T-helper 2 cell (primary cell): ENCODE measurements at places on chromosomes 16 and 17.

DNA sequence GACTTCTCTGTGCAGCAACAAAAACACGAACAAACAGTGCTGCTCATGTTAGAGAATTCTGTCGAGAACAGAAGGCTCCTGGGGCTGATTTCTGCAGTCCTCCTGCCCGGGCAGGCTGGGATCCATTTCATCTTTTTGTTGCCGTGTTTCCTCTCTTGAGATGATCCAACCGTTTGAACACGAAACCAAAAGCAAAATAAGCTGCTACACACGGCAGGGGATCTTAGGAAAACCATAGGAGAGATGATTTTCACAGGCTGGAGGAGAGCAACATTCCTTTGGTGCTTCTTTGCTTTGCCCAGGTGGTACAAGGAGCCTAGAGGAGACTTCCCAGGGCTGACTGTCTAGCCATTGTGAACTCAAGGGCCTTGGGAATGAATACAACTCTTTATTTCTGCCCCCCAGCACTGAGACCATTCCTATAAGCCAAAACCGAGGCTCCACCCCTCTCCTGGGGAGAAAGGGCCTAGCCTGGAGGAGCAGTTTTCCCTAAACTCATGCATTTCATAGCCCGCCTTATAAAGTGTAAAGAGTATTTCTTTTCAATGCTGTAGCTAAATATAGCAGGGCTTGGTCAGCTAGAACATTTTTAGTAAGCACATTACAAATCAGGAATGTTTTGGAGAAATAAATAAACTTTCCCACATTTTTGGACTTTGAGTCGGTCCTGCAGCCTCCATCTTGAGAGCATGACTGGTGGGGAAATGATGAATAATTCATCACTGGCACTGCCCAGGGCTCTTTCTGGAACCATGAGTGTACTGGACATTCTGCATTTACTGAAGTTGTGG lies 7.7 kb downstream of the FOXL1 start:
- no peak for DNase-seq

DNA sequence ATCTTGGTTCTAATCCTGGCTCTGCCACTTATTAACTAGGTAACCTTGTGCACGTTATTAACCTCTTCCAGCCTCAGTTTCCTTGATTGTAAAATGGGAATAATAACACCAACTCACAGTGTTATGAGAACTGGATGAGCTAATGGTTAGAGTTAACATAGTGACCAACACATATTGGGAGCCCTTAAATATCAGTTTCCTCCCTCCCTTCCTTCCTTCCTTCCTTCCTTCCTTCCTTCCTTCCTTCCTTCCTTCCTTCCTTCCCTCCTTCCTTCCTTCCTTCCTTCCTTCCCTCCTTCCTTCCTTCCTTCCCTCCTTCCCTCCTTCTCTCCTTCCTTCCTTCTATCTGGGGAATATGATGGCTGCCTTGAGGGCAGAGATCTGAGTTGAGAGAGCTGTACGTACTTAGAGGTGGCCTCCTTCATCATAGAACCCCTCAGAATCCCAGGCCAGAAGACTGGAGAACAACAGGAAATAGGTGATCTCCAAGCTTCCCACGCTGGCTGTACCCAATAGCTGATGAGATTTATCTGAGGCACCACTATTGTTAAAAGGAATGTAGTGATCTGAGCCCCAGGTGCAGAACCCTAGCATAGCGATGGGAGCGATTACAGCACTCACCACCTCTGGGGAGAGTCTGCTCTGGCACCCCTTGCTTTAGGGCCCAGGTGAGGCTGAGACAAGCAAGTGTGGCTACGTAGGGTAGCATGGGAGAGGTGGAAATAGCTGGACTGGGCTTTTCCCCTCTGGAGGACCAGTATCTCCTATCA lies 26.2 kb downstream of the CCR7 start:
- DNase-seq, result no peak

GRCh38 chr17:4634976-4635375 lies 6.5 kb downstream of the ALOX15 start:
- DNase-seq, result no peak

DNA sequence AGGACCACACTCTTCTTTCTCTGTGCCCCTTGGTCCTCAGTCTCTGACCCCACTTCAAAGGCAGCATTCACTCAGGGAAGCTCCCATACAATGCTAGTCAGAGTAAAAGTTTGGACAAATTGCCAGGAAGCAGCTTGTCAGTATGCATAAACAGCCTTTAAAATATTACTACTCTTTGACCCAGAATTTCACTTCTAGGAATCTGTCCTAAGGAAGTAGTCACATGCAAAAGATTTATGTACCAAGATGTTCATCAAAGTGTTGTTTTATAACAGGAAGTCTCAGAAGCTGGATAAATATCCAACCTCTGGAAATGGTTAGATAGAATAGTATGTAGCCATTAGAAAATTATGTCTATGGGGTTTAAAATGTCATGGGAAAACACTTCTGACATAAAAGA lies 31.0 kb downstream of the MAPT start:
- no peak for DNase-seq

DNA sequence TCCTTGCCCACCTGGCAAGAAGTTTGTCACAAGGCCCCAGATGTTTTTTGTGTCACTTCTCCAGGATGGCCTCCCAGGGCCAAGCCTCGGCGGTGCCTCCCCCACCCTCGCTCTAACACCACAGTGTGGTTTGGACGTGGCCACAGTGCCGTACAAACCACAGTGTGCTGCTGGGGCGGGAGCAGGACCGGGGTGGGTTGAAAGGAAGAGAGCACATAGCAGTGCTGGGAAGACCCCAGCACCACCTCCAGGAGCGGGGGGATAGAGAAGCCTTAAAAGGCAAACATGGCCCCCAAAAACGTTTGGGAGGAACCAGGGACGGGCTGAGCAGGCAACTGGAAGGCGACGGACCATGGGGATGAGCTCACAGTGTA lies 5.0 kb upstream of the BCL6B start:
- DNase-seq, result no peak

- DNase-seq, result no peak
These were observed 359.8 kb downstream of the TMEM114 start for GRCh38 chr16:8230497-8230896.

DNA sequence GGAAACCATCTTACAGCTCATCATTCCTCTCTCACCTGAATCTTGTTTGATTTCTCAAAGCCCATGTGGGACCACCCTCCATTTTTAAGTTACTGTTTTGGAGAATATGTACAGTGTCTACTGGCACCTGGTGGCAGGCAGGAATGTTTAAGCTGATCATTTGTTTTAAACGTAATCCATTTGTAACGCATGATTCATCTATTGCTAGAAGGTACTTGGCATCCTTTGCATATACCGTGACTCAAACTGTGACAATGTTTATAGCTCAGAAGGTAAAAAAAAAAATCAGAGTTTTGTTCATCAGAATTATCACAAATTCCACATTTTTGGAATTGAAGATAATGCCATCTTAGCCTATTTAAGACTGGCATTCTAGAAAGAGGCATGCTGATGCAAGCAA lies 1007.5 kb upstream of the EEF2KMT start:
- DNase-seq, result no peak

DNA sequence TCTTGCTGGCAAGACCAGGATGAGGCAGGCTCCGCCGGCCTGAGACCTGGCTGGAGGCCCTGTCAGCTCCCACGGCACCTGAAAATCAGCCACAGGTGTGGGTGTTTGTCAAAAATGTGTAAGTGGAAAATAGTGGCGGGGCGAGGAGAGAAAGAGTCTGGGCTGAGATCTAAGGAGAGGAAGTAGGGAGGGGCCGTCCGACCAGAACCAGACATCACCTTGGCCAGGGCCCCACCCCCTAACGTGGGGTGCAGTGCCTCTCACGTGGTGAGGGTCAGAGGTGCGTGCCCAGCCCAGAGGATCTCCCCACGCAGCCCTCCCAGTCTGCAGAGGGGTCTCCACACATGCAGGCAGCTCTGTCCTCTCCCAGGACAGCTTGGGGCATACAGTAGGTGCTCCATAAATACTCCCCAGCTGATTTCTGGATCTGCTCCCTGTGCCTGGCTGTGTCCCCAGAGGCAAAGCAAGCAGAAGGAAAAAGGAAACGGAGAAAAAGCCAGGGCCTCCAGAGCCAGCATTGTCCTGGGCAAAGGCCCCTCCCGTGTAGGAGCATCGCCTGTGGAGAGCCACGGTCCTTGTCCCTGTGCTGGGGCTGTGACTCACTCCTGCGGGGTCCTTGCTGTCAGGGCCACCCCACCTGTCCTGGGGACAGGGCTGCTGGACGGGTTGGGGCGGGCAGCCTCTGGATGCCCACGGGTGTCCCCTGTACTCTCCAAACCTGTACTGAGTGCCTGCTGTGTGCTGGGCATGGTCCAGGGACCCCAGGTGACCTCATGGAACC lies 16.7 kb downstream of the ZFPM1 start:
- peak; percentile 76 for DNase-seq

GRCh38 chr17:4594931-4595684 lies 10.8 kb downstream of the SMTNL2 start:
- no peak for DNase-seq

GRCh38 chr16:47037746-47038458 lies 64.4 kb upstream of the DNAJA2 start:
- DNase-seq, result peak; percentile 91

DNA sequence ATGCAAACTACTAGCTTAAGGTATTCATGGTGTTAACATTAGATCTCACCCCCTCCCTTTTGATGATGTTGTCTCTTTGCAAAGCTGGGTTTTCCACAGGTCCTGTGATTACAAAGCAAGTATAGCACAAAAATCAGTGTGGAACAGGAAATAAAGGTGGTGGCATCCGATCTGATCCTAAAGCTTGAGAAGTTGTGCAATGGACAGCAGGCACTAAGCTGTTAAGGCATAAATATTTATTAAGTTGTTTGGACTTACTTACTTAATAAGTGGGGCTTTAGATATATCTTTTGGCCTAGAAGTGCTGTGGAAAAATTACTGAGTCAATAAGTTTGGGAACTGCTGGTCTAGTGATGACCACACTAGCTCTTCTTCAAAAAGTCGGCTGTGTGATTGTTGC lies 5.0 kb downstream of the GLP2R start:
- DNase-seq, result no peak
